NCI-H460 (cell line): ENCODE measurements at places on chromosomes 12 and 14.
A peak's percentile ranks its signal among the peaks of the same experiment; 100 is the strongest.

GRCh38 chr14:95273001-95273978 is 46.4 kb downstream of the CLMN start:
- peak; percentile 54 for DNase-seq

GRCh38 chr12:52514471-52515318 is 5.5 kb downstream of the KRT5 start:
- no peak for DNase-seq

- no peak for DNase-seq
These were observed 96.0 kb downstream of the RASSF9 start for GRCh38 chr12:85740186-85740585.

DNA sequence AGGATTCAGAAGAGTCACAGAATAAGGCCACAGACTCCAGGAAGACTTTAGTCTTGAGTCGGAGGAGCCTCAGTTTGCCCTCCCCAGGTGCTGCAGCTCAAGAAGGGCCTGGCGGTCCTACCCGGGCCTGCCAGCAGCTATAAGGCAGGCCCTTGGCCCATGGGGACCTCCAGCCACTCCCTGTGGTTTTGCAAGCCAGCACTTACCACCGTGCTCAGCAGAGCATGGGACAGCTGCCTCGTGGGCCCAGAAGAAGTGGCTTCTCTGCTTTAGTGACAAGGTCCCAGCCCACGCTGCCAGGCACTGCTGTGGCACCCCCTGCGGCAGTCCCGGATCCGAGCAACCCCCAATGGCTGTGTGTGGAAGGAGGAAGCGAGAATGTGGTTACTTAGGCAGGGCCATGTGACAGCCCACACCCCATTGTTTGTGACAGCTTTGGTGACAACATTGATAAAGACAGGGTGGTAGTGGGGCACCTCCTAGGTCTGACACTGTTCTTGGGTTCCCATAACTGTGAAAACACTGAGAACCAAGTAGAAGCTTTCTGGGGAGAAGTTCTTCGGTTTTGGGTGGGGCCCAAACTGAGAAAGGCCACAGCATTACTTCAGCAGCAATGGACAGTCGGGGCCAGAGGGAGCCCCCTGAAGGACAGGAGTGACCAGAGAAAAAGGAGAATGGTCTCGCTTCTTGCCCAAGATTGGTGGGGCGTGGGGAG is at the start of gene SELPLG:
TSS of gene SELPLG (minus strand) at position 361 of the 715 bp plus-strand sequence. CDS start 9,587 bp downstream, outside the sequence.
- DNase-seq: no peak

DNA sequence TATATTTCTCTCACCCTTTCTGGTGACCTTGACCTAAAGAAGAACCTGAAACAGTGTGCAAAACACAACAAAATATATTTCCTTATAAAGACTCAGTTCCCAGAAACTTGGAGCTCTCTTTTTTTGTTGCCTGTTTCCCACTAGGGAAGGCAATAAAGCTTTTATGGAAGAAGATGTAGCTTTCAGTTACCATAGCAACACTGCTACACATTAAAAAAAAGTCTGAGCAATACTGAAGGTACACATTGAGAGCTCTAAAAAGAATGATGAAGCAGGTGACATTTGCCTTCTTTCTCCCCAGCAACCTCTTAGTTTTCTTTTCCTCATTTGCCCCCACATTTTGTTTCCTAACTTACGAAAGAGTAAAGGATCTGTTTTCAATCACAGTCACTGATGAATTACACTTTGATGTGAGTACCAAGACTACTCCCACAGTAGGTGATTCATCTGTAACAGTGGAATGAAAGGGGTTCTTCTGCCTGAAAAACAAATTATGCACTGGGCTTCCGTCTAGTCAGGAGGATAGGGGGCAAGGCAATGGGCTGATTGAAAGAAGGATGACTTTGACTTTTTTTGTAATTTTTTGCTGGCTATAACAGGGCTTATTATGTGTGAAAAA is 1.1 kb upstream of the CATSPERB start:
- no peak for DNase-seq

GRCh38 chr12:88820012-88820411 is 239.7 kb upstream of the KITLG start:
- no peak for DNase-seq

DNA sequence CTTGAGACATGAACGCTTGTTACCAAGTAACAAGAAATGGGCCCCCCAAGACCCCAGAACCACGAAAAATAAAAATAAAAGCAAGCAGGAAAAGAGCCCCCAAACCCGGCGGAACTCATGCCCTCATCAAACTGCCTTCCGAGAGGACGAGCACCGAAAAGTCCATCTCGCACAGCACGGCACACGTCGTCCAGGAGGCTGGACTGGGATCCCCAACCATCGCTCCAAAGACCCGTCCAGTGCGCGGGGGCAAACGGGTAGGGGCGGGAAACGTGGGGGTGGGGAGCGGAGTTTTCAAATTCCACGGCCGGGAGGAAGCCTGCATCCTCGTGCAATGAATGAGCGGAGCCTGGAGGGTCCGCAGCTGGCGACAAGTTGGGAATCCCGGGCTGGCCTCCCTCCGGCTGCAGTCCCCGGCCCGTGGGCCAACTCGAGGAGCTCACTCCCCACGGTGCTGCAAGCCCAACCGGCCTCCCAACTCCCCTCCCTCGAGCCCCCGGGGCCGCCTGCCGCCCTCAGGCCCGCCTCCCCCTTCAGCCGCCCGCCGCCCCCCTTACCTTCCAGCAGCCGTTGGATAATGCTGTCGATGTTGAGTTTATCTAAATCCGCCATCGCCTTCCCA is 484 bp downstream of the PPP1CC start:
- DNase-seq: no peak
